Ovary (tissue), 10 donors: ENCODE measurements at places on chromosomes 3 and 15. TPM values are rescaled to one million over a fixed set of nuclear protein-coding genes. Genes with fewer than 3 reads are reported as not detected.

The PLSCR1 gene
- total RNA-seq, result 109 TPM

The FEZF2 gene
- total RNA-seq, result not detected

The CPLX3 gene
- not detected for total RNA-seq

The KIF7 gene
- total RNA-seq, result 4.3 TPM

The SNAPC5 gene
- 29.0 TPM for total RNA-seq

The CIDEC gene
- total RNA-seq, result not detected

The GOLGA8H gene
- total RNA-seq, result 0.36 TPM

The FANCI gene
- 11.7 TPM for total RNA-seq

The AMOTL2 gene
- 47.2 TPM for total RNA-seq

The TMEM266 gene
- not detected for total RNA-seq

The CAPN3 gene
- 16.8 TPM for total RNA-seq

The TGM5 gene
- total RNA-seq, result not detected

The LEKR1 gene
- total RNA-seq, result 3.0 TPM

The AMT gene
- 9.9 TPM for total RNA-seq

The PCYT1A gene
- total RNA-seq, result 52.2 TPM

The ACP3 gene
- total RNA-seq, result 3.3 TPM

The PLA2G4B gene
- 13.9 TPM for total RNA-seq

The SLC27A2 gene
- total RNA-seq, result not detected

The KLHL6 gene
- total RNA-seq, result 0.92 TPM

The FAM81A gene
- total RNA-seq, result 5.1 TPM

The SLC51A gene
- total RNA-seq, result 3.7 TPM

The GPR156 gene
- 1.9 TPM for total RNA-seq

The UROC1 gene
- 0.12 TPM for total RNA-seq

The SHC4 gene
- total RNA-seq, result 0.35 TPM

The GP5 gene
- 0.52 TPM for total RNA-seq

The CD96 gene
- 0.72 TPM for total RNA-seq

The TM4SF1 gene
- 46.1 TPM for total RNA-seq

The CNTN4 gene
- total RNA-seq, result 3.0 TPM

The COL7A1 gene
- total RNA-seq, result 9.6 TPM

The FETUB gene
- total RNA-seq, result not detected

The UBE2E2 gene
- total RNA-seq, result 34.9 TPM

The RTP1 gene
- total RNA-seq, result not detected

The MGA gene
- total RNA-seq, result 68.2 TPM

The ARHGAP31 gene
- 14.9 TPM for total RNA-seq

The CD86 gene
- 4.4 TPM for total RNA-seq

The C2CD4A gene
- total RNA-seq, result not detected

The ADAMTS7 gene
- 6.1 TPM for total RNA-seq

The AQP9 gene
- 0.48 TPM for total RNA-seq

The C3orf70 gene
- 3.8 TPM for total RNA-seq

The MUSTN1 gene
- 8.6 TPM for total RNA-seq

The P2RY12 gene
- 0.24 TPM for total RNA-seq

The KBTBD13 gene
- total RNA-seq, result not detected

The LRRN1 gene
- 7.4 TPM for total RNA-seq

The PEAK1 gene
- total RNA-seq, result 31.9 TPM

The GRAMD1C gene
- total RNA-seq, result 1.1 TPM

The BBS4 gene
- total RNA-seq, result 24.5 TPM

The DUOXA2 gene
- not detected for total RNA-seq

The LRRC3B gene
- total RNA-seq, result 0.65 TPM

The KLHL40 gene
- total RNA-seq, result not detected

The TFG gene
- total RNA-seq, result 54.4 TPM

The SAMMSON gene
- total RNA-seq, result 0.52 TPM

The GNAT1 gene
- not detected for total RNA-seq
